ENCODE measurements at places on chromosomes 1 and 21. TPM values are rescaled to one million over a fixed set of nuclear protein-coding genes. Genes with fewer than 3 reads are reported as not detected.

FMO3 gene
- not detected for total RNA-seq

TTC22 gene
- not detected for total RNA-seq

SHISA4 gene
- total RNA-seq, result 17.3 TPM

CLDN8 gene
- total RNA-seq, result not detected

PLEKHN1 gene
- 4.9 TPM for total RNA-seq

ACTA1 gene
- 0.13 TPM for total RNA-seq

RHBG gene
- total RNA-seq, result not detected

IL20 gene
- not detected for total RNA-seq

DISC1 gene
- total RNA-seq, result 0.26 TPM

MECR gene
- total RNA-seq, result 20.9 TPM

TSSK3 gene
- total RNA-seq, result 0.07 TPM

SPATA21 gene
- total RNA-seq, result 0.06 TPM

ZNF648 gene
- not detected for total RNA-seq

ARMH1 gene
- 0.55 TPM for total RNA-seq

ACTL8 gene
- 1.9 TPM for total RNA-seq

PRR9 gene
- not detected for total RNA-seq

CR1 gene
- not detected for total RNA-seq

SPATA45 gene
- not detected for total RNA-seq

TSPEAR gene
- not detected for total RNA-seq

PSRC1 gene
- 22.7 TPM for total RNA-seq

HENMT1 gene
- total RNA-seq, result 6.0 TPM

HLX gene
- 5.1 TPM for total RNA-seq

IGSF5 gene
- not detected for total RNA-seq

TM2D1 gene
- total RNA-seq, result 22.2 TPM

Measured in A549 treated with CpdA at 1 μM for 4 hours (cell line).